T-helper 22 cell (primary cell): ENCODE measurements at places on chromosomes 12 and 14.
A peak's percentile ranks its signal among the peaks of the same experiment; 100 is the strongest.

DNA sequence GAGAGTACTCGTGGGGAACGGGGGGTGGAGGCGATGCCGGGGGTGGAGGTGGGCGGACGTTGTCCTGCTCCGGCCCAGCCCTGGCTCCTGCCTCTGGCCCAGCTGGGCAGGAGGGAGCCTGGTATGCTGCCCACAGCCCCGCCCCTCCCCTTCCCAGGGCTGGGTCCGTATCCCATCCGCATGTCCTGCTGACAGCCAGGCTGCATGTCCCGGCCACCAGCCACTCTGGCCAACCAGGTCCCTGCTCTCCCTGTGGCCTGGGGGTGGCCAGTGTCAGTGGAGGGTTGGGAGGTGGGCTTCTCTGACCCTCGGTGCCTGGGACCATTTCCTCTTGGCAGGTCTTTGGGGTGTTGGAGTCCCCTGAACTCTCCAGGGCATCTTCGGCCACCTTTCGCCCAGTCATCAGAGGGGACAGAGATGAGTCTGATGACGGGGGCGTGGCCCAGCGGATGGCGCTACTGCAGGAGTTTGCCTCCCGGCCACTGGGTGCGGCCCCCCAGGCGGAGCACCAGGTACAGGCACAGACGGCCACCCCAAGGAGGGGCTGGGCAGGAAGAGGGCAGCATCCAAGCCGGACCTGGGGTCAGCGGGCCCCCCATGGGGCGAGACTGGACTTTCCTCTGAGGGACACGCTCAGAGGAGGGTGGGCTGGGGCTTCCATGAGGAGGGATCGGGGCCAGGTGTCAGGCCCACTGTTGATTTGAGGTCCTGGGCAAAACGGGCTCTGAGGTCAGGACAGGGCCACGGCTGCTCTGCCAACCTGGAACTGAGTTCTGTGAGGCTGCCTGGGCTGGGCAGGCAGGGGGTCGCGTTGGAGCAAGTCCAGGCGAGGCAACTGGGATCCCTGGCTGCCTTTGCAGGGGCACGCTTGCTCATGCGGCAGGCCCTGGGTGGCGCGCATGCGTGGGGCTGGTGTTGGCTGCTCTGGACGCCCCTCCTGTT, 20.2 kb downstream of the CEP170B start:
- DNase-seq = no peak

DNA sequence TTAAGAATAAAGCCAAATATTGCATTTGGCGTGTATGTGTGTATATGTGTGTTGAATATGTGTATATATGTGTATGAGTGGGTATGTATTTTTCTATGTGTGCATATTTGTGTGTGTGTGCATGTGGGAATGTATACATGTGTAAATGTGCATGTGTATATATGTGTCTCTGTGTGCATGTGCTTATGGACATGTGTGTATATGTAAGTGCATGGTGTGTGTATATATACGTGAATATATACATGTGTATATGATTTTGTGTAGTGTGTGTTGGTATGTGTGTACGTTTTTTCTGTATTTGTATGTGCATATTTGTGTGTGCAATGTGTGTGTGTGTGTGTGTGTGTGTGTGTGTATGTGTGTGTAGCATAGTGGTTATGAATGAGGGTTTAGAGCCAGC, 1021.0 kb downstream of the AACS start:
- no peak for DNase-seq

GRCh38 chr14:99931308-99931707, 133.9 kb upstream of the EVL start:
- DNase-seq = no peak

GRCh38 chr14:98997526-98998205, 274.3 kb downstream of the BCL11B start:
- no peak for DNase-seq

DNA sequence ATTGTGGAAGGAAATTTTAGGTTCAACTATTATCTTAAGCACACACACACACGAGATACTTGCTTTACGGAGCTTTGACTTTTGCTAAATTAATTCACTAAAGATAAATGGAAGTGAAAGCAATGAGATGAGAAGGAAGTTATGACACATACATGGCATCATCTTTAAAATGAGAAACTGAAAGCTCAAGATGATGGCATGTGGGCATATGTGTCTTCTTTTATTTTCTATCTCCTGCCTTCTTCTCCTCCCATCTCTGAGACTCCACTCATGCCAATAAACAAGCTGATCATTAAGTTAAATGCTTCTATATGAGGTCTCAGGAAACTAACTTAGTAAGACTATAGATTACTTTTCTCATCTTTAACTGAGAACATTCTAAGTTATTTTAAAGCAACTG, 216.7 kb downstream of the MED13L start:
- DNase-seq = no peak

- no peak for DNase-seq
These were observed 7.0 kb downstream of the ETNK1 start for GRCh38 chr12:22631863-22632463.

DNA sequence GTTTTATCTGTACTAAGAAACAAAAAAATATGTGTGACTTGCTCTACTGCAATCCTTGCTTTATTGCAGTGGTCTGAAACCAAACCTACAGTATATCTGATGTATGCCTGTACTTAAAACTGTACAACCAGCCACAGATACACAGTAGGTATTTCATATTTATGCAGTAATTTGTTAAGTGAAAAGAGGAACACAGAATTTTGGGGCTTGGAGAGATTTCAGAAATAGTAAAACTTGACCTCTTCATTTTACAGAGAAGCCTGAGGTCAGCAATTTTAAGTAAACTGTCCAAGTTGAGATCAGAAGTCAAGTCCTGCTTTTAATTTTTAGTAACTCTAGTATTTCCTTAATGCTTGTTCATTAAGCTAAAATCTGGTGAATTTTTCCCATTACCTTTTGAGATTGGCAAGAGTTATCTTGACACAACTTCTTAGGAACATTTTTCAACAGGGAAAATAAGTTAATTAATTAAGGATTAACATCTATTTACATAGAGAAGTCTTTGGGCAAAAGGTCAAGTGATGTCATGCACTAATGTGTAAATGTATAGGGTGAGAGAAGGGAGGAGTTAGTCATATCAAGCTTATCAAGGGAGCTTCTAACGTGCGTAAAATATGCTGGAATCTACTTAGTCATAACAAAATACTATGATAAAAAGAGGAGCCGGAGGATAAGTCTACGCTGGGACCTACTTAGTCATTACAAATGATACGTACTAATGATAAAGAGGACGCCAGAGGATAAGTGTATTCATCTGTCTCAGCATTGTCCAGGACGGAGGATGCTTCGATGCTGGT, 66.0 kb upstream of the GTF2A1 start:
- no peak for DNase-seq

- no peak for DNase-seq
These were observed 200.2 kb upstream of the RBM19 start for GRCh38 chr12:114166362-114166761.

GRCh38 chr12:53775478-53776145, 23.8 kb upstream of the CISTR start:
- DNase-seq = no peak

- DNase-seq = no peak
These were observed 215.8 kb upstream of the DIO2 start for GRCh38 chr14:80427101-80427500.

- DNase-seq = no peak
These were observed 204.3 kb upstream of the SEL1L start for GRCh38 chr14:81737938-81738337.

GRCh38 chr12:108616941-108617858, 16.5 kb downstream of the SELPLG start:
- DNase-seq = peak; percentile 85

DNA sequence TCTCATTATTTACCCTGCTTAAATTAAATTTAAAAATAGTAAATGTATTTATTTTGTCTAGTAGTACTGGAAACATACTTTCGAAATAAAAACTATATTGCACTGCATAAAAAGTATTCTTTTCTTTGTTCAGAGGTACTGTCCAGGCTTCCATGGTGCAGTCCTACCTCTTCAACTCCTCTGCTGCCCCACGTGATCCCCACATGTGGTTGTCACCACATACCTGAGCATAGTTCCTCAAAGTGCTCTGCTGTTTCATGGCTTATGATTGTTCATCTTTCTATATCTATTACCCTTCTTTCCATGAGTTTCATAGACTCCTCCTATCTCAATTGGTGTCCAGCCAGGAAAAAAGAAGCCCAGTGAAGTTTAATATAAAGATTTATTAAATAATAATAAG, 317.5 kb upstream of the OR4E1 start:
- no peak for DNase-seq

- DNase-seq = no peak
These were observed 72.1 kb upstream of the RASSF8 start for GRCh38 chr12:25886396-25886795.

DNA sequence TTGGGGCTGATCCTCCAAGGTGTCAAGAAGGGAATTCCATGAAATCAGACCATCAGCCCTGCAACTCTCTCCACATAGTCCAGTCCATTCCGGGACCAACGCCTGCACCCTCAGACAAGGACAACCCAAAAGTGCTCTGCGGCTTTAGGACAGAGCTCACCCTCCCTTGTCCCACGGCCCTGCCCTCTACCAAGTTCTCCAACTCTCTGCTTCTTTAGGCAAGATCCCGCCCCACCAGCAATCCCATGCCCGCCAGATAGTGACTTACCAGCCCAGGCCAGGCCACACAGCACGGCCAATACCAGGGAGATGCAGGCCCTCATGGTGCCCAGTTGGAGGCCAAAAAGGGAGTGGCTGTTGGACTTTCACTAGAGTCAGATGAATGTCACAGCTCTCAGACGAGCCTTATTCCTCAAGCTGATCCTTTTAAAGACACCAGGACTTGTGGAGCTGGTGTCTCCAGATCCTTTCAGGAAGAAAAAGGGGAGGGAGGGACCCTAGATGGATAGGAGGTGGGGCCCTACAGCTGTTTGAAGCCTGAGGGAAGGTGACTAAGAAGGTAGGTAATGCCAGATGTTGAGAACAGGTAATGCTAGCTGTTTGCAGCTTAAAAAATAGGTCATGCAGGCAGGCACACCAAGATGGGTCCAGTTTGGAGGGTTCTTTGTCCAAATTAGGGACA, at the start of gene ENDOU:
ENDOU (minus strand) TSS at position 400 of the 682 bp plus-strand sequence; CDS start at position 323, 77 bp downstream.
- no peak for DNase-seq

DNA sequence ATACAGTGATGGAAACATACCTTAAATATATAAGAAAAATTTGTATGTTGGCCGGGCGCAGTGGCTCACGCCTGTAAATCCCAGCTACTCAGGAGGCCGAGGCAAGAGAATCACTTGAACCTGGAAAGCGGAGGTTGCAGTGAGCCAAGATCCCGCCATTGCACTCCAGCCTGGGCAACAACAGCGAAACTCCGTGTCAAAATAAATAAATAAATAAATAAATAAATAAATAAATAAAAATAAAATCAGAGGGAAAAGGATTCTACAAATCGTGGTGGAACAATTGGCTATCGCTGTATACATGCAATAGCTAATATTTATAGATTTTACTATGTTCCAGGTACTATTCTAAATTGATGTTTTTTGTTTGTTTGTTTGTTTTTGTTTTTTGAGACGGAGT, 1.7 kb upstream of the ATF7 start:
- DNase-seq = no peak

DNA sequence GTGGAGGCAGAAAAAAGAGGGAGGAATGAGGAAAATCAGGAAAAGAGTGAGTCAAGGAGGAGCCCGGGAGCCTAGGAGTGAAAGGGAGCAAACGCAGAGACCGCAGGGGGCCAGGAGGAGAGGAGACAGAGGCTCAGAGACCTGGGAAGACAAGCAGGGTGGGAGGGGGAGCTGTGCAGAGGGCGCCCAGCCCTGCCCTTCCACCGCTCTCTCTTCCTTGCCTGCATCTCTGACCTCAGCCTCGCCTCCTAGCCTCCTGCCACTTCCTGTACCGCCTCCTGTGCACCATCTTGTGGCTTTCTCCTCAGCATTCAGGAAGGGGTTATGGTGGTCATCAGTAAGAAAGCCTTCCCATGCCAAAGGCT, 1.3 kb downstream of the CLSTN3 start:
- DNase-seq = no peak

DNA sequence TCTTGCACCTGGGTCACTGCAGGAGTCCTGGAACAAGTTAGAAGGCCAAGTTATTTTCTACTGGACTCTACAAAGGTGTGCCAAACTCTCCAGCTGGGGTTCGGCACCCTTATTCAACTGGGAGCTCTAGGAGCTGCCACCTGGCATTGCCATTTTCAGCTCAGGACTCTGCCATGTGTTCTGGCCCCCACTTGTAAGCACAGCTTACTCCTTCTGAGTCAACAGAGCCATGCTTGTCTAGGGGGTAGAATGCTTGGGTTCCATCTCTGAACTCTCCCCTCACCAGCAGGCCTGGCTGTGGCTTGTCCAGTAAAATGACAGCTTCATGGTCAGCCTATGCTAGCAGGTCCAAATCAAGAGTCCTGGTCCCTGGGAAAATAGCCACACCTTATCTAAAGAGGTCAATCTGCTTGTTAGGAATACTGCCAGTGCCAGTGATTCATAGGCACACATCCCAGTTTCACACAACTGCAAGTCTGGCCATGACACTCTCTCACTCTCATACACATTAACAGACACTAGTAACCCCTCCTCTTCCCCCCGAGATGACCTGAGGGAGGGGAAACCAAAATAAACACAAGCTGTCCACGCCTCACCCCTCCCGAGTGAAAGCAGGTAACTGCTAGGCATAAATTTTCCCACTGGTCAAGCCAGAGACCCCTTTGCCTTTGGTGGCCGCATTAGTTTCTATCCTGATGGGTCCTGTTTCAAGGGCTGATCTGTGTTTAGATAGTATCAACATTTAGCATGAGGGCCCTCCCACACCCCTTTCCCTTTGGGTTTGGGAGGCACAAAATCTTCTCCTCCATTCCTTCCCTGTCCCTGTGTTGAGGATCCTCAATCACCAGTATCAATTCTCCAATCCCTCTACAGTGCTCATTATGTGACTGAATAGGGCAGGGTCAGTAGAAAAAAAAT, 182.3 kb upstream of the GZMB start:
- no peak for DNase-seq

DNA sequence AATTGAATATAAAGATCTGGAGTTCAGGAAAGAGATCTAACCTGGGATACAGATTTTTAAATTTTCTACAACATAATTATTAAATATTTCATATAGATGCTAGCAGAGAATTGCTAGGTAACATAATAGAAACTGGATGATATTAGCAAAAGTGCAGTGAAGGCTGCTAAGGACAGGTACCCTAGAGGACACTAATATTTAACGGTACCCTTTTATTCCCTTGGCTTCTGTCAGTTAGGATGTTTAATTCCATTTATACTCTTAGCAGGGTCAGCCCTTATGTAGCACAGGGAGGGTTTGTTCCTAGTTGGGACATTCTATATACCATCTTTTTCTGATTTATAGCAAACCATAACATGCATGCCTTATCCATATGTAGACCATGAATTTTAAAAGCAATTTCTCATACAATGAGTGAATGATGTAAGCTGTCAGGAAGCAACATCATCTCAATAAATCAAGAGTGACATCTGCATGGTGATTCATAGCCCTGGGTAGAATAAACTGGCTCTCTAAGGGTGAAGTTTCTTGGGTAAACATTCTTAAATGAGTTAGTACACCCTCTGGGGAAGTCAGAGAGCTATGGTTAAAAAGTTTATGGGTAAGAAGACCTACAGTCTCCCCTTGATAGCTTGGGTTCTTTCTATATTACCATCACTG, 404.4 kb upstream of the MGAT4C start:
- DNase-seq = no peak
